ENCODE measurements at places on chromosomes 7 and 10.

GRCh38 chr7:143938379-143939243, 3.6 kb downstream of the OR2F2 start:
- no peak for DNase-seq

GRCh38 chr10:36766415-36766810, 359.0 kb upstream of the ANKRD30A start:
- DNase-seq: no peak

- no peak for DNase-seq
These were observed 466.1 kb downstream of the PTPRN2 start for GRCh38 chr7:158121441-158122045.

- no peak for DNase-seq
These were observed 45.0 kb upstream of the GSDME start for GRCh38 chr7:24802300-24802699.

- DNase-seq: no peak
These were observed 48.5 kb downstream of the NXPH1 start for GRCh38 chr7:8481752-8482446.
